ENCODE measurements at places on chromosomes 4 and X.

- DNase-seq = no peak
Measured at GRCh38 chr4:59936566-59936965, 1263.6 kb upstream of the ADGRL3 start.

GRCh38 chr4:144355811-144356757 lies 215.6 kb upstream of the GYPA start:
- peak; percentile 89 for DNase-seq

- DNase-seq = no peak
Measured at GRCh38 chrX:106899841-106900240, 3.3 kb downstream of the RIPPLY1 start.

- no peak for DNase-seq
Measured at GRCh38 chr4:113979905-113980615, 613 bp upstream of the ARSJ start.

- no peak for DNase-seq
Measured at GRCh38 chr4:70681704-70682103, 6.6 kb upstream of the UTP3 start.

- no peak for DNase-seq
Measured at GRCh38 chrX:21354725-21355124, 19.5 kb upstream of the CNKSR2 start.

DNA sequence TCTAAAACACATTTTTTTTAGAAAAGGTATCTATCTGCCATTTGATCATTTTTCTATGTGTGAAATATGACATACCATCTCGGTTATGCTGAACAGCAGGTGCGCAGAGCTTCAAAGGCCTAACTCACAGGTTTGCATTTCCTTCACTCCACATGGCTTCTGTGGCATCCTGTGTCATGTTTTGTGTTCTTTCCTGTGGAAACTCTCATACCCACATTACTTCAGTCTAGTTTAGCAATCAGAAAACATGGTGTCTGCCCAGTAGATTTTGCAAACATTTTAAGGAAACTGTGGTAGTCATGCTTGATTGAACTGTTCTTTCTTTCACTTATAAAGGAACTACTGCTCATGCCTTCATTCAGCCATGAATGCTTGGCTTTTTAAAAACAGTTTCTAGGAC lies 11.3 kb upstream of the ARAP2 start:
- no peak for DNase-seq

DNA sequence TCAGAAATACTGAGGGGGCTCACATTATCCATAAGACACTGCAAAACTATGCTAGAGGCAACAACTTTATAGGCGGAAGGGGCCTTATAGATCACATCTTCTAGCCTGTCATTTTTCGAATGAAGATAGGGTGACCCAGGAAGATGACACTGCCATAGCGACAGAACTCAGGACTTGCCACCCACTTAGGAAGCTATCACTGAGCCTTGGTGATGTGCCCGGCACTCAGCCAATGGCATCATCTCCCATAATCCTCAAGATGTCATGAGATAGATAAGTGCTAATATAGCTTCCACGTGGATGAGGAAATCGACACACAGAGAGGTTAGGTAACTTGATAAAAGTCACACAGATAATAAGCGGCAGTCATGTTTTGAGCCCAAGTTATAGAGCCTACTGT lies 346.6 kb downstream of the DHX15 start:
- no peak for DNase-seq

DNA sequence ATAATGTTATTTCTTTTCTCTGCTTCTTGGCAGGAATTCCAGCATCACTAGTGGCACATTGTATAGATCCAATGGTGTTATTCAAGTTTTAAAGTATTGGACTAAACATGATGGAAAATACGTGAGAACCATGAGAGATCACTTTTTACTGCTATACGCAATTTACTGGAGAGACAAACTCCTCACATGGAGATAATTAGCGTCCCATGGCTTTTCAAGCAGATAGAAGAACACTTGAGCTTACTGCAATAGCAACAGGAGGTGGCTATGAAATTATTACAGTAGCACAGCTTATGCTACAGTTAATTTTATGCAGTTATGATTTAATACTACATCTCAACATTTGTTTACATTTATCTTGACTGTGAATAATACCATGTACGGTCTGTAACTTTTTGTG lies 11.9 kb upstream of the TMEM185A start:
- no peak for DNase-seq

GRCh38 chrX:64427281-64427680 lies 32.0 kb upstream of the MTMR8 start:
- no peak for DNase-seq

DNA sequence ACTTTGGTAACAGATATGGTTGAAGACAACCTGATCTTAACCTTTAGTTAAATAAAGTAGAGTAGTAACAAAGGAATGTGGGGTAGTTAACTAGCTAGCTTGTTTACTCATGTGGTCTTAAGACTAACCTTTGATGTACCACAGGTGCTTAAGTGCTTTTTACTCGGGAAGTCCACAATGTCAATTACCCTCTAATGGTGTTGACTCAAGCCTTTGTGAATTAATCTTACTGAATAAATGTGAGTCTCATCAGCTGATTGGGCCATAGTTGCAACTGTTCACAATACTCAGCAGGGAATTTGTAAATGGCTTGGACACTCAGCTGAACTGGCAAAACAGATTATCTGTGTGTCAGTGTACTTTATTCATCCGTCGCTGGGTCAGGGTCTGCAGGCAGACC lies 119.0 kb upstream of the UGT8 start:
- DNase-seq = no peak

DNA sequence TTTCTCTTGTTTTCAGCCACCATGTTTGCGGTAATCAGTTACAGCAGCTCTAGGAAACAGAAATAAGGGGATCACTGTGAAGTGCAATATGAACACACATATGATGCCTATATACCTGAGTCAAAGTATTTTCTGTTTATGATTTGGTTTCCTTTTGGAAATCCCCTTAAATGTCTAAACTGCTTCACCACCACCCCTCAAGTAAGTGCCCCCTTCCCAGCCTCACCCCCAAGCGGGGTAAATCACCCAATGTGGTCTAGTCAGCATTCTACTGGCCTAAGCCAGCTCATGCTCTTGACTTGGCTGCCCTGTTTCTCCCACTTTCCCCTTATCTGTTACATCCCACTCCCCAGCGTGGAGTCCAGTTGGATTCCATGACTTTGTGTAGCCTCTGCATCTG lies 176.5 kb downstream of the QDPR start:
- DNase-seq = no peak

- DNase-seq = no peak
Measured at GRCh38 chr4:186832906-186833305, 109.2 kb upstream of the FAT1 start.

DNA sequence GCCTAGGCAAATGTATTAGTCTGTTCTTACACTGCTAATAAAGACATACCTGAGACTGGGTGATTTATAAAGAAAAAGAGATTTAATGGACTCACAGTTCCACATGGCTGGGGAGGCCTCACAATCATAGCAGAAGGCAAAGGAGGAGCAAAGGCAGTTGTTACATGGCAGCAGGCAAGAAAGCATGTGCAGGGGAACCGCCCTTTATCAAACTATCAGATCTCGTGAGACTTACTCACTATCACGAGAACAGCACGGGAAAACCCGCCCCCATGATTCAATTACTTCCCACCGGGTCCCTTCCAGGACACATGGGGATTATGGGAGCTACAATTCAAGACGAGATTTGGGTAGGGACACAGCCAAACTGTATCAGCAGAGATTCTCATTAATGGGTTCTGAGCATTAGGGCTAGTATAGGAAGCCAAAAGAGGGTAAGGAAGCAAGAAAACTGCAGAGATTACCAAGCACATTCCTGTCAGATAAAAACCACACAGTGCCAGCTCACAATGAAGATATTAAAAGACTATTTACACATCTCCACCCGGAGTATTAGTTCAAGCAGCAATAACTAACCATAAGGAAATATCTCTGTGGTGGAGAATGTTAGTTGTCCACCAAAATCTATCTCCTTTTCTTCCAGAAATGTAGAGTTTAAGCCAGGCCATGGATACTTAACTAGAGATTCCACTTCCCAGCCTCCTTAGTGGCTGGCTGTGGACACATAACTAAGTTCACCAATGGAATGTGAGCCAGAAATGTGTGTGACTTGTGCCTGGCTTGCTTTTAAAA lies 61.2 kb upstream of the HOPX start:
- DNase-seq = no peak

DNA sequence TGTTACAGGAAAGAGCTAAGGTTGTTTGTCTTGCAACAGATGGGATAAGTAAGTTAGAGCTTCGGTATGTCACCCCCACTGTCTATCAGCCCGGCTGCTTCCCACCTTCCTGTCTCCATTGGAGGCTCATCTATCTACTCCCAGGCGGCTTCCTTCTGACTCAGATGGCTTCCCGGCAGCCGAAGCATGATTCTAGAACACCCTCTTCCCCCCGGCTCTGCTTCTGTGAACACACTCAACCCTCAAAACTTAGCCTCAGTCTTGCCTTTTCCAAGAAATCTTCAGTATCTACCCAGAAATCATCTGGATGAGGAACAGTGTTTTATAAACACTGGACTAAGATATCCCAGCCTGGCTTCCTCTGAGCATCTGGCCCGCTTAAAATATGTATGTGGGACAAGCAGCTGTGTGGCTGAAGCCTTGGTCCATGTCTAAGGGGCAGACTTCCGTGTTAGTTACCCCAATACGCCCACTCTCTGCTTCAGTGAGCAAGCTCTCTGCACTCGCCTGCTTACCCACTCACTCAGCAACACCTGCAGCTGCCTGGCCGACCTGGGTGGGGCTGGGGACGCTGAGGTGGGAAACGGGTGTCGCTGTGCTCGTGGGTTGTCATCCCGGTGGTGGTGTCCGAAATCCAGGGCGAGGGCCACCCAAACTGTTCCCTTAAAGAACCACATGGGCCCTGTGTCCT lies 12.0 kb upstream of the SLC2A9 start:
- no peak for DNase-seq

DNA sequence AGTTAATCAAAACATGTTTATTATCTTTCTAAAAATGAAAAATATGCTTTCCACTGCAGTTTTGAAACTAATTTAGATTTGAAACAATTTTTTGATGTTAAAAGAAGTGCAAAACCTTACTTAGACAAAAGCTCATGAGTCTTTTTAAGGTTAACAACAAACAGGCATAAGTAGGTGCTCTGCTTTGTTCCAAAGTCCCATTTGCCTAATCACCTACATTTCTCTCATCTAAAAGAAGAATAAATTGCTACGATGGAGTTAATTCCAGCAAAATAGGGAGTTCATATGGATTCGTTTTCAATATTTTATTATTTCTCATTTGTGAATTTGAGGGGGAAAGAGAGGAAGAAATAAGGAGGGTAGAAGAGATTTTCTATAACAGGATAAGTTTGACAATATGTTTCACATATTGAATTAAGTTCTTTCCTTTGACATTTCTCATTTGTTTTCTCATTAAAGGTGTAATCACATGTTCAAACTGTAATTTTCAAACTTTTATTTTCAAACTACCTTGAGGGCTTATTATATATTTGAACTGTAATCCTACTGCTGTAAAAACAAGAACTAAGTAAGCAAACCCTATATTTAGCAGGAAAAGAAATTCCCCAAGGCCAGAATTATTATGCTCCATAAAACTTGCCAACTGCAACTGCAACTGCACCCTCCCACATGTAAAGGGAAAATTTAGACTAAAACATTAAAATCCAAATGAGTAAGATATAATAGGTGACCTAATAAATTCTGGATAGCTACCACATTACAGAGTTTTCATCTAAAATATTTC lies 9.6 kb upstream of the SLC39A8 start:
- no peak for DNase-seq

DNA sequence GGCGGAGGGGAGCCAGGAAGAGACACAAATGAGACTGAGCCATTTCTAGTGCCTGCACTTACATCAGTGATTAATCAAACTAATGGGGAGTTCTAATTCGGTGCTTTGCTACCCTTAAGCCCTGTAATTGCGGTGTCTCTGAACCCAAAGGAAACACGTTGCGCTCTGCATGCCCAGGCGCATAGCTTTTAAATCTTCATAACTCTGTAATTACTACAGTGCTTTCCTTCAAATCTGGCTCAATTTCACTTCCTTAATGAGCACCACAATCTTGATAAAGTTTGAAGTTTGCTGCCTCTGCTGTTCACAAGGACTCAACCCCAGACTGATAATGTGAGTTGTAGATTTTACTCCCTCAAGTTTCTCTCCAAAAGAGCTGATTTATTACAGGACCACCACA lies 5.7 kb upstream of the NHS start:
- no peak for DNase-seq

DNA sequence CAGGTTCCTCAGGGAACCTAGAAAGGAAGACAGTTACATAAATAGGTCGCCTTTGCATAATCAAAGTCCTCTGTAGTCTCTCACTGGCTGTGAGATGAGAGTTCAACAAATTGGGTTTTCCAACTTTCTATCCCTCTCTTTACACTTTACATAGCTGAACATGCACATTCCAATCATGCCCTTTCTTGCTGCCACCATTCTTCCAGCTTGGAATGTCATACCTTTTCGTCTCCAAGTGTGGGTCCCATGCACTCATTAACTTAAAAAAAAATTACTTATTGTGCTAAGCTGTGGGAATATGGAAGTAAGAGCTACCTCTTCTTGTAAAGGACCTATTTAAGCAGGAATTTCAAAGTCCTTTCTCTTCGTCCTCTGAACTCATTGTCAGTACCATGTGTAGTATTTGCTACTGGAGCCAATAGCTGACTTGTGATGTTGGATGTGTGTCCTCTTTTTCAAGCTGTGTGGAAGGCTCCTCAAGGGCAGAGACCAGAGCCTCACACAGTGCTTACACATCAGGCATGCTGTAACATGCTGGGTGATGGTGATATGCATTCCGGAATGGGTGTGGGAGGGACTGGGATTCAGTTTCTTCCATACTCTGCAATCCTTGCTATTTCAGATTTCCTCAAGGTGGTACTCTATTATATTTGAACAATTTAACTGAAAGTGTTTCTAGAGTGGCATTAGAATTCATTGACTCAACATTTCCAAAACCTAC lies 7.1 kb downstream of the ENOPH1 start:
- no peak for DNase-seq

GRCh38 chr4:2925931-2926860 lies 37.0 kb downstream of the NOP14 start:
- no peak for DNase-seq

- DNase-seq = no peak
Measured at GRCh38 chr4:30863021-30863420, 142.9 kb downstream of the PCDH7 start.

DNA sequence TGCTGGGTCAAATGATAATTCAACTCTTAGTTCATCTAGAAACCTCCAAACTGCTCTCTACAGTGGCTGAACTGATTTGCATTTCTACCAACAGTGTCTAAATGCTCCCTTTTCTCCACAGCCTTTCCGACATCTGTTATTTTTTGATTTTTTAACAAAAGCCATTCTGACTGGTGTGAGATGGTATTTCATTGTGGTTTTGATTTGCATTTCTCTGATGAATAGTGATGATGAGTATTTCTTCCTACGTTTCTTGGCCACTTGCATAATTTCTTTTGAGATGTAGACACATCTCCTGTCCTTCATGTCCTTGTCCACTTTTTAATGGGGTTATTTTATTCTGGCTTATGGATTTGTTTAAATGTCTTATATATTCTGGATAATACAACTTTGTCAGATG lies 298.2 kb upstream of the ARSJ start:
- DNase-seq = no peak

All from foreskin melanocyte (primary cell).